Keratinocyte (primary cell): ENCODE measurements at places on chromosomes 2 and 18.

DNA sequence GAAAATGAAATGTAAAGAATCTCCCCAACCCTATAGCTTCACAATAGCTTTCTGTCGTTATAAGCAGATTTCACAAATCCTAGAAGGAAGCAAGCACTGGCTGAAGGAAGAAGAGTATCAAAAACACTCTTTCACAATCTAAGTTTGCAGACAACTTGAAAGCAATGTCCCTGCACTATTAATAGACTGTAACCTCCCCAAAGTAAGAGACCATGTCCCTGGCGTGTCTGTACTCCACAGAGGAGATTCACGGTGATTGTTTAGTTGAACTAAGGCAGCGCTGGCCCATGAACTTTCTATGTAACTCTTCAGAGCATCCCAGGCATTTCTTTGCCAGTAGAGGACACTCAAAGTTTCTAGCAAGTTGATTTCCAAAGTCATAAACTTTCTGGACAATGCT lies 128.0 kb upstream of the HNRNPA3 start:
- DNase-seq, result no peak

DNA sequence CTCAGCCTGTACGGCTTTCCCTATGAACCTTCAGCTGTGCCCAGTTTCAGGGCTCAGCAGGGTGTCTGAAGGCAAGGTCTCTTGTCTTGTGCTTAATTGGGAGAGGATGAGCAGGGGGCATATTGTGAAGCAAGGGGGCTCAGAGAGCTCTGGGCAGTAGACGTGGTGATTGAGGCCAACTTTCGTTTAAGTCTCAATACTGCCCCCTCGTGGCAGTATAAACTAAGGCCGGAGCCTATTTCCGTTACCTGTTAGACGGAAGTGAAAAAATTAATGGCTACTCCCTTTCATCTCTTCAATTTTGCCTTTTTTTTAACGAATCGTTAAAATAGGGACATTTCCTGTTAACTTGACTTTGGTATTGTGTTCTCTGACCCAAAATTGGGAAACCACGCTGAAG lies 193.4 kb downstream of the TDRD15 start:
- DNase-seq, result no peak

DNA sequence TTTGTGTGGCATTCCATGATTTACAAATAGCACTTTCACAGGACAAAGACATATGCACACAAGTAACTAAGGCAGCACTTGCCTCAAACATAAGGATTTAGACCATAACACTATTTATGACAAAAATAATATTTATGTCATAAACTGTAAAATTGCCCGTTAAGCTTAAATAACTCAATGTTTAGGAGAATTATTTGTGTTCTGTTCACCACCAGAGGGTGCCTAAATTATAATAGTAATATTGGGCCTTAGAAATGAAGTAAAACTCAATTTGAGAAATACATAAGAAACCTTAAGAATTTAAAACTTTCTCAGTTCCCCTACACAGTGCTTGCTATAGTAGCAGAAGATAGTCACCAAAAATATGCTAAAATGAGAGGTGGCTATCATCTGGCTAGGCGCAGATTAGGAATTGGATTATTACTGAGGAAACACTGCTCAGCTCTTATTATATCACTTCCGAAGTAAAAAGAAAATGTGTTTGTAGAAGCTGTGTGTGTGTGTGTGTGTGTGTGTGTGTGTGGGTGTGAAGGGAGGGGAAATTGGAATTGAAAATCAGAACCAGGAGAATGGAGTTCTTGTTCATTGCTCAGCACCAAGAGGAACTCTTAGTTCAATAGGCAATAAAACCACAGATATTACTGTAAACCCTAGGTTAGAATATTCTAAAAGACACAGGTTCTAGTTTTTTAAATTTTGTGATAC lies 4.9 kb upstream of the CHN1 start:
- DNase-seq, result no peak

GRCh38 chr2:220241423-220241822 lies 614.0 kb downstream of the SLC4A3 start:
- no peak for DNase-seq

DNA sequence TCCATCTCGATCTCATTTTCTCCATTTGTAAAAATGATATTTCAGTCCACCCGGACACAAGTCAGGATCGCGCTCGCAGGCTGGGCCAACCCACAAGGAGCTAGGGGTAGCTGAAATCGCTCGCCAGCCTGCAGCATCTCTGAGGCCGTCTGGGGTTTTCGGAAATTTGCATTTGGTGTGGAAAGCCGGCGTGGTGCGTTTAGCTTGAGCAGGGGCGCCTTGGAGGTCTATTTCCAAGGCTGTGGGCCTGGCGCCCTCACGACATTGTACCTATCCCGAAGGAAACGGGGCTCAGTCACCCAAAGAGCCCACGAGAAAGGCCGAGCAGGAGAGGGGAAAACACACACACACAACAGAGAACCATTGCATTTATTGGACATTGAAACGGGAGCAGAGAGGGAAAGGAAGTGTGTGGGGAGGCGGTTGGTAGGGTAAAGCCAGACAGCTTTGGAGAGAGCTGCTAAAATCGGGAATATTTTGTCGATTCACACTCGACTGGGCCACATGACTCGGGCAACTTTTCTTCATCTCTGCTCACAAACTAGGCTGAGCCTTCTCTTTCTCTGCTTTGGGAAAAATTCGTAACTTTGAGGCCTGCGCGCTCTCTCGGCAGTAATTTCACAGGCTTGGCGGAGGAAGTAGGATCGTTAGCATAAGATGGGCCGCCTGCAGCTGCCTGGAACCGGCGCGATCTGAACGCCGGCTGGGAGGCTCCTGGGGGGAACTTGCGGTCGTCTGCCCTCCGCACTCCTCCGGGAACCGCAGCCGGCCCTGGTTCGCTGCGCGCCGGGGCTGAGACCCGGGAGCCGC lies 1.1 kb upstream of the HOXD8 start:
- no peak for DNase-seq

- DNase-seq, result no peak
Observed at GRCh38 chr2:168469281-168469988, 13.4 kb downstream of the CERS6 start.

DNA sequence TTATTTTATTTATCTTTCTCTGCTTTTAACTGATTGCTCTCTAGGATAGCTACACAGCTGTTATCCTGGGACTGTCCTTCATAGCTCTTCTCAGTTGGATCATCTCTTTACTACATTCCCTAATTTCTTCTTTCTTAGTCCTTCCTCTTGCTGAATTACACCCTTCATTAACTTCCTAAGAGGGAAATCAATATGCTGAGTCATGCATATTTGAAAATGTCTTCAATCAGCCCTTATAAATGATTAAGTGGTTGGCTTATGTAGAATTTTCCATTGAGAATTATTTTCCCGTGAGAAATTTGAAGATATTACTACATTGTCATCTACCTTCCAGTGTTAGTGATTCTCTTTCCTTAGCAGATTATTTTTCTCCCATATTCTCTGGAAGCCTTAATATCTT lies 214.2 kb downstream of the SOCS6 start:
- no peak for DNase-seq

DNA sequence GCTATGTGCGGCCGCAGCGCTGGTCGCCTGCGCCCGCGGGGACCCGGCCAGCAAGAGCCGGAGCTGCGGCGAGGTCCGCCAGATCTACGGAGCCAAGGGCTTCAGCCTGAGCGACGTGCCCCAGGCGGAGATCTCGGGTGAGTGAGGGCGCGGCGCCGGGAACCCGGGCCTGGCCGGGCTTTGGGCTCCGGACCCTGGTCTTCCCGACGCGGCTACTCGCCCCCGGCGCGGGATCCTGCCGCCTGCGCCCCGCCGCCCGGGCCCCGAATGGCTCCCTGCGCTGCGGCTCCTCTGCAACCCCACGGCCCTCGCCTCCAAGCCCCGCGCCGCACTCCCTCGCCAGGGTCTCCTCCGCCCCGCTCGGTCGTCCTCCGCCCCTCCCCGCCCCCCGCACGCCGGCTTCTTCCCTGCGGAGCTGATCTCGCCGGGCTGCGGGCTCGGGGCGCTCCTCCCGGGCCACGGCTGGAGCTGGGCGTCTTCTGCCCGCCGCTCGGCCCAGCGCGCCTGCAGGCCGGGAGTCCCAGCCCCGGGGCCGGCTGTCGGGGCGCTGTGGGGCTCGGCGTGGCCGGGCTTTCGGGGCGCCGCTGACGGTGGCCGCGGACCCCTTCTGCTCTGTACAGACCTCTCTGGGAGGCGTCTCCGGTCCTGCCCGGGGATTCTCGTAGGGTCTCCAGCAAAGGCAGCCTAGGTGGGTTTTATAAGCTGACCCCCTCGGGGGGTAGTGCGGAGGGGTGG lies 652 bp downstream of the GPC1 start:
- DNase-seq, result no peak

DNA sequence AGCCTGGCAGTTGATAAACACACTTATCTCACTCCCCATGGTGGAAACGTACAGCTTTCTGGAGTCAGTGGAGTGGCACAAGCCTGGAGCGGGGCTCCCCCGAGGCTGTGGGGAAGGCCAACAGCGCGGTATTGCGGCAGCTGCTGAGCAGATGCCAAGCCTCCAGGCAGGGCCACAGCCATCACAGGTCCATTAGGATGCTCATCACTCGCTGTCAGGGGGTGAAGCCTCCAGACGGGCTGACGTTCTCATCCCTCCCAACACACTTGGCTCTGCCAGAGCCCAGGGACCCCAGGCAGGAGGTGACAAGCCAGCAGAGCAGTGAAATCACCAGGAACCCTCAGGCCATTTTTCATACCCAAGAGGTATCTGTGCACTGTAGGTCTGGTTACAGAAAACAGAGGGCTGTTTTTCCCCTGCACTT lies 529.2 kb upstream of the KLHL29 start:
- no peak for DNase-seq

DNA sequence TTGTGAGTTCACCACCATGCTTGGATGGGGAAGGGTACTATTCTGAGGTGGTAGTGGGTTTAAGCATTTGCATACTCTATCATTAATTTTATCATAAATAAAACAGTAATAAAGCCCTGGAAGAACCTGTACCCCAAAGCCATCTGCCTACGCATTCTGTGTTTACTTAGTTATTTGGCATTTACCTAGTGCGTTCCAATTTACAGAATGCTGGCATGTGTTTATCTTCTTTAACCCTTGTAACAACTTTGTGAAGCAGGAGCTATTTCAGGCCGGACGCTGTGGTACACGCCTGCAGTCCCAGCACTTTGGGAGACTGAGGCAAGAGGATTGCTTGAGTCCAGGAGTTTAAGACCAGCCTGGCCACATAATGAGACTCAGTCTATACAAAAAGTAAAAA lies 17.8 kb upstream of the ODC1 start:
- DNase-seq, result no peak

DNA sequence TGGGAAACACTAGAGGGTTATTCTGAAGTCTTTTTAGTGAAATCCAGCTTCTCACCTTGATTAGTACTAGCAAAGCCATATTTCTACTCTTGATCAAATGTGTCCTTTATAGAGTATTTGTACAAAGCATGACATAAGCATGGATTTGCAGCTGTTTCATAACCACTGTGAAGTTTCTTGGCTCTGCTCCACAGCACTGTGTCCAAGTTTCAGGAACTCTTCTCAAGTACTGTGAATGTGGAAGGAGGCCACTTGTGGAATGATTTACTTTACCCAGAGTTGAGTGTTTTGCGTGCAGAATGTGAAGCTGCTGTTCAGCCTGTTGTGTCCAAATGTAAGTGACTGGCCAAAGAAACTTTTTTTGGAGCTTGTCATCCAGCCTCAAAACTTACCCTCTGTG lies 16.2 kb upstream of the MAPRE2 start:
- no peak for DNase-seq
